Bronchial epithelial cell (primary cell): ENCODE measurements at places on chromosomes 5 and 9.

- no peak for DNase-seq
Measured at GRCh38 chr5:14995229-14995628, 123.7 kb upstream of the ANKH start.

DNA sequence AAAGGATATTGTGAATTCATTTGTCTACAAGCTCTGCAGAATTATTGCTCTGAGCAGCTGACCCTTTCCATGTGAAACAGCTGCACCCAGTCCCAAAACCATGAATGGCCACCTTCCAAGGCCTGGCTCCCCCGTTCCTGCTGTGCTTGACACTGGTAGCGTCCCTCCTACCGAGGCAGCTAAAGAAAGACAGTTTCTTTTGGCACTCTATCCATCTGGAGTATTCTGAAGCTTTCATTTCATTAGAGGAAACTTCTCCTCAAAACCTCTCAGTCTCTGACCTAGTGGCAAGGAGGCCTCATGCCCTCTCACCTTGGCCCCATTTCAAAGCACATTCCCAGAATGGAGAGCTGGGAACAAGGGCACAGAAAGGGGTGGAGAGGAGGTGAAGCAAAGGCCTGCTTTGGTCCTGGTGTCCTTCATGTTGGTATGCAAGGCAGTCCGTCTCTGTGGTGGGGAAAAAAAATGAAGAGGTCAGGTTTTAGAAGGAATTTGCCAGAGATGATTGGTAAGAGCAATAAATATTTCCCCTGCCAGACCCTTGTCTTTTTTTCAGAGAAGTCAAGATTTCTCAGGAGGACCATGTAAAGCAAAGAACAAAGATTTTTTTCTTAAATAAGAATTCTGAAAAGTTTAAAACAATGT is 232.0 kb downstream of the RFK start:
- DNase-seq = no peak

GRCh38 chr9:109414125-109414785 is 83.9 kb downstream of the PTPN3 start:
- DNase-seq = no peak

DNA sequence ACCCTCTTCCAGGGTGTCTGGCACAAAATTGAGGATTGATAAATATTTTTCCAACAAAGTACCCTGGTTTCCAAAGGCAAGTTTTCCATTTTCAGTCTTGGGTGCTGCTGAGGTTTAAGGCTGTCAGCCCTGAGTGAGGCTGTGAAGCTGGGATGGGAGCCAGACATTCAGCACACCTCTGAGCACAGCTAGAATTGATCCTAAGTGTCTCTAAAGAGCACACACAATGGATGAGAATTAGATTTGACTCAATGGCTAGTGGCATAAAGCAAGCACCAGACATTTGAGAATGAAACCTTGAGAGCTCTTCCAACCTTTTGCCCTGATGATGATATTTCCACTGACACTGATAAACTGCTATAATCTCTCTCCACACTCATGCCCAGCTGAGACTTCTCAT is 131.5 kb downstream of the MARCHF11 start:
- DNase-seq = no peak

GRCh38 chr9:98415782-98416181 is 160.3 kb upstream of the TBC1D2 start:
- DNase-seq = no peak

- no peak for DNase-seq
Measured at GRCh38 chr5:56056875-56057274, 62.1 kb upstream of the IL6ST start.

- peak; percentile 47 for DNase-seq
Measured at GRCh38 chr9:101536938-101537337, 3.3 kb downstream of the RNF20 start.

DNA sequence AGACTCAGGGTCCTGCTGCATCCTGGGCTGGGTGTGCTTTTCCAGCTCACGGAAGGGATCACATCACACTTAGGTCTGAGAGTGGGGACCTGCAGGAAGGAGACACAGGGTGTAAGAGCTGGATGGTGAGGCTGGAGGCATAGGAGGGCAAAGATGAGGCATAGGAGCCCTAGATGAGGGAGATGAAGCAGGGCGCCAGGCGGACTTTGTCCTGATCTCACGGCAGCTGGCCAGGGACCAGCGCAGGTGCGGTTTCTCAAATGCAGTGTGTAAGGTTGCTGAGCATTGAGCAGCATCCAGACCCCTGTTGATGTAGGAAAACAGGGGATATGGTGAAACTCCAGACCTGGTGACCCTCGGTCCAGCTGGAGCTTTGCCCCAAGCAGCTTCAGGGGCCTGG is 156.5 kb downstream of the PSAT1 start:
- DNase-seq = no peak

DNA sequence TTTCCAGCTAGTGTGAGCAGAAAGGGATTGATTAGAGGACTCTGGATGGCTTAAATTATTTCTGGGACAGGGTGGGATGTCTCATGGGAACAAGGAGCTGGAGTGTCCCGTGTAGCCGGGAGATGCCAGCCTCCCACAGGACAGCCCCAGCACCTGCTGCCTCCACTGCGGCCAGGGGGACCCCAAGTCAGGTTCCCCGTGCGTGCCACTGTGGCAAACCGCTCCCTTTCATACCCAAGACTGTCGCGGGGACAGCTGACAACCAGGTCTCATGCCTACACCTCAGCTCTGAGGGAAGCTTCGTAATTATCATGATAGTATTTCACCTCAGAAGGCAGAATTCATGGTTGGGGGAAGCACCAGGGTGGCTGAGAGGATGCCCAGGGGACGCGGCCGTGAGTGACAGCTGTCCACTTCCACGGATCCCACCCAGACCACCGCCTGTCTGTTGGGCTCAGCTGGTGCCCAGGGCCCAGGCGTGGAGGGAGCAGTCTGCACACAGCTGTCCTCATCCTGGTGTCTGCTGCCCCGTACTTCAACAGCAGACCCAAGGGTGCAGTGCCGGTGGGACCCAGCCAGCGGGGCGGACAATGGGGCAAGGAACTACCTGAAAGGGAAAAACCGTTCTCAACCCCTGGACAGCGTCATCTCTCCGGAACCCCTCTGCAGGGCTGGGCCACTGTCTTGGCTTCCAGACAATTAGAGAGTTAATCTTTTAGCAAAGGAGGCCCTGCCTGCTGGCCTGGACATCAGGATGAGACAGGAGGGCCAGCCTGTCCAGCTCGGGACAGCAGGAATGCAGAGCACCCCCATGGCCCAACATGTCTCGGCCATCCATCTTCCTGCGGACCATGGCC is 166.9 kb downstream of the OLFM1 start:
- DNase-seq = no peak

DNA sequence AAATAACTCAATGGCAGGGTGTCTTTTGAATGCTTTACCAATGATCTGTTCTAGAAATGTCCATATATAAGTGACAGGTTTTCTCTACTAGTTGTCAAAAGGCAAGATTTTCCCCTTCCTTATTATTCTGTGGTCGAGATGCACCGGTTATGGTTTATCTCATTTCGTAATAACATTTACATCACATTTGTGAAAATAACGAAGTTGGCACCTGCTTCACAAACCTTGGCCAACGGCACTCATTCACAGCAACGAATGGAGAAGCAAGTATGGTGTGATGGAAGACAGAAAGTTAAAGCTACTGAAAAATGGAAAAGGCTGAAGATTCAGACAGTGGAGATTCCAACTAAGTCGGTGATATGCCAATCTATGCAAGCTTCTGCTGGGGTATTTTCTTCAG is 235.8 kb downstream of the KCTD16 start:
- no peak for DNase-seq
